Sigmoid colon (tissue), 7 donors: ENCODE measurements at places on chromosomes 4 and X. TPM values are rescaled to one million over a fixed set of nuclear protein-coding genes. Genes with fewer than 3 reads are reported as not detected.
A peak's percentile ranks its signal among the peaks of the same experiment; 100 is the strongest.

DNA sequence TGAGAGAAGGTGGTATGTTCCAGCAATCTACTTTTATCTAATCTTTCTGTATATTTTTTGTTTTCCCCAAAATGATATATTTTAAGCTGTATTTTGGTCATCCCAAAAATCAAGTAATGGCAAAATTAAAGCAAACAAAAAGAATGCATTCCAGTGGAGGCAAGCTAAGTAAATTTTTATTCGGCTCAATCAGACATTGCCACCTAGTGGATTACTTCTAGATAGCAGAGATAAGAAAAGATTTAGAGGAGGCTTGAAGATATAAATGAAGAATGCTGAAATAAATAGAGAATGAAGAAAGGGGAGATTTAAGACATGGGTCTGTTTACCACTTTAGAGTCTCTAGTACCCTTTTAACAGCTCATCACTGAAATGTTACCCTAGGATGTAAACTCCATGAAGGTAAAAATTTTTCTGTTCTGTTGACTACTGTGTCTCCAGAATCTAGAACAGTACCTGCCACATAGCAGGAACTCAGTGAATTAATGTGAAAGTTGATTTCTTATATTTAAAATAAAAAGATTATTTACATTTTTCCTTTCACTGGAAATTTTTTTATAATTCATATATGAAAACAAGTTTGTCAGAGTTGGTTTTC, 110.9 kb upstream of the ANK2 start:
- no peaks in the 10 kb centered on the region for H3K27me3 ChIP-seq
- DNase-seq, result no peak
- H3K27ac ChIP-seq, result no peak overlapping the region

DNA sequence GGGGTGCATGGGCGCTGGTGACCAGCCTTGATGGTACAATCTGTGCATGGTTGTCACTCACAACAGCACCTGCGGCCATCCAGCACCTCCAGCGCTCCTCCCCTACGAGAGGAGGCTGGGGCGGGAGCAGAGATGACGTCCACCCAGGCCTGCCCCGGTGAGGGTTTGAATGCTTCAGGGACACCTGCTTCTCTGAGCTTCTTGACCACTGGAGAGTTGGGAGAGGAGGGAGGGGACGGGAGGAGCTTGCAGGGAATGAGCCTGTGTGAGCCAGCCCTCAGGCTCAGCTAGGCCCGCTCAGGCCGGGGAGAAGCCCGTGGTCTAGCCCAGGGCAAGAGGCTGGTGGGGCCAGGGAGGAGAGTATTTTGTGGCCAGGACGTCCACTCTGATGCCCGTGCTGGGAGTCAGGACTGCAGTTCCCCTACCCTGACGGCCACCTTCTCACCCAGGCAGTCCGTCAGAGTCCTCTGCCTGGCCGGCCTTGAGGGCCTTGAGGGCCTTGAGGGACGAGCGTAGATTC, 59.2 kb downstream of the CPZ start:
- H3K4me1 ChIP-seq, result no peaks in the 10 kb centered on the region
- peak; percentile 36 for DNase-seq
- H3K36me3 ChIP-seq, result no peaks in the 10 kb centered on the region

DNA sequence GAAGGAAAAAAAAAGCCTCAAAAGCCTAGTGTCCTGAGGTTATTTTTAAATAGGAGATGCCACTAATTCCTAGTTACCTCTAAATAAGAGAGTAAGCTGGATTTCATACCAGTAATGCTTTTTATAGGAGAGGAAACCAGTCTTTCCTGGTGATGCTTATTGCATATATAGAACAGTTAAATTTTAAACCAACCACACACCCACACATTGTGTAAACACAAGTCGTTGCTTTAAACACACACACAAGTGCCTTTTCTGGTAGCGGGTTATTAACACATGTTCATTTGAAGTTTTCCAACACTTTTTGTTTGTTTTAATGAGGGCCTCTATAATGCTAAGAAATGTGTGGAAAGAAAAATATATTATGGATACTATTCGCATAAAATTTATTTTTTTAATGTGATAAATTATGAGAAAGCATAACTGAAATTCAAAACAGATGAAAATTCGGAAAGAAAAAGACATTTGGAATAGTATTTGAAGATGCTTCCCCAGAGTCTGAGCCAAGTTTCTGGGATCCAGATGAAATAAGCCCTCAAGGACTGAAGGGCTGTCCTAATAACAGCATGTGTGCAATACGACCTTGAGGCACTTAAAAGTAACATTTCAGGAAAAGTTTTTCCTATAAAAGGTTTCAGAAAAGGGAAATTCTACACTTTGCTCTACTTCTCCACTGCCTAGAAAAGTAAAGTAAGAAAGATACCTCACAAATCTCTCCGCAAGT, 2.0 kb downstream of the ANTXR2 start:
- H3K36me3 ChIP-seq, result peaks cover 6% of the 10 kb centered on the region
- H3K27ac ChIP-seq, result peak overlapping the region; percentile 97
- peak overlapping the region; percentile 95 for H3K4me3 ChIP-seq
- no peaks in the 10 kb centered on the region for H3K27me3 ChIP-seq

REST gene
- polyA plus RNA-seq, result 4.8 TPM

GRCh38 chrX:133033010-133033409, 63.9 kb downstream of the USP26 start:
- H3K4me1 ChIP-seq, result no peaks in the 10 kb centered on the region
- H3K36me3 ChIP-seq, result no peaks in the 10 kb centered on the region
- no peak overlapping the region for H3K4me3 ChIP-seq
- no peaks in the 10 kb centered on the region for H3K27me3 ChIP-seq
- no peak for DNase-seq

DNA sequence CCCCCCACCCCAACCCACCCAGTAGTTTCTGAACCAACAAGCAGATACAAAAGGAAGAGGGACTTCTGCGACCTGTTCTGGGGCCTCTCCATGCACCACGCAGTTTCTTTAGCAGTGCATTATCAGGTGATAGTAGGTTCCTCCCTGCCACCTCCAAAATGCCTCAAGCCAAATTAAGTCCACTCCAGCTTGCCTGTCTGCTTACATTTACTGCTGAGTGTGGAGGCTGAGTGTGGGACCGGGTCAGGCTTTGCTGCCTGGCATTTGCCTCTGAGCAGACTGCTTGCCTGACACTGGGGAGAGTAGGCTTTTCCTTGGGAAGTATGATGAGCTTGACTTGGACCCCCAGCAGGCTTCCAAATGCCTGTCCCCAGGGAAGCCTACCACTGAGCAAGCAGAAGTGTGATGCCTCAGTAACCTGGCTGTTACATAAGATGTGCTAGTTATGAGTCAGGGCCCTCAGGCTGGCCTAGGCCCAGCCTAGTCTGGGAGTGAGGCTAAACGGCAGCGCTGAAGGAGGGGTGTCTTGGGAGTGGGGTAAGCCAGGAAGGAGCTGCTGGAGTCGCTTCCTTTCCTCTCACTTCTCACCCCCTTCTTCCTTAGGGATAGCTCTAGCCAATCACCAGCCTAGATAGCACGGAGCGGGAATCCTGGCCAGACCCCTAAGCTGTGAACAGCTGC, 9.0 kb downstream of the TSC22D3 start:
- peak overlapping the region; percentile 61 for H3K27ac ChIP-seq
- no peak overlapping the region for H3K4me3 ChIP-seq
- H3K27me3 ChIP-seq, result no peaks in the 10 kb centered on the region
- peaks cover 11% of the 10 kb centered on the region for H3K4me1 ChIP-seq
- peak; percentile 88 for DNase-seq

DNA sequence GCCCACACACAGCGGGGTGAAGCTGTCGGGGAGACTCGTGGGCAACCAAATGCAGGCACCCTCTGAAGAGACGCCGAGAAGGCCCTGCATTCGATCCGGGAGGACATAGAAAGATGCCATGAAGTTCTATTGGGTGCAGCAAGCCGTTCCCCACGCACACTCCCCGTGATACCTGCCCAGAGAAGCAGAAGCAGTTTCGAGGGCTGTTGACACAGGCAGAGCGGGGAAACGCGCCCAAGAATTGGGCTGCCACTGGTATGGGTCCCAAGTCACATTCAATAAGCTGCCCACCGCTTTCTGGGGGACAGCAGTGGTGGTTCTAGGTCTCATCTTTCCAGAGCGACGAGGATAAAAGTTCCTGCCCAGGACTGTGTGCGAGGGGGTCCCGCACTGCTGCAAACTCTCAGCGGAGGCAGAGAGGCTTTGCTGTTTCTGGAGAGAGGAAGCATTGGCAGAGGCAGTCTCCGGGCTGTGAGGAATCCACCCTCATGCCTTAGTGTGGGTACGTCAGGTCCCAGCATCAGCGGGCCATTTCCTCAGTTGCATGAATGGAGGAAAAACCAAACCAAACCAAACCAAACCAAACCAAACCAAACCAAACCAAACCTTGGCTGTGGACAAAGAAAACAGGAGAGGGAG, 10.1 kb downstream of the PITX2 start:
- no peak overlapping the region for H3K4me3 ChIP-seq
- H3K27ac ChIP-seq, result no peak overlapping the region
- no peak for DNase-seq
- no peaks in the 10 kb centered on the region for H3K4me1 ChIP-seq
- H3K36me3 ChIP-seq, result no peaks in the 10 kb centered on the region

RBMXL3 gene
- polyA plus RNA-seq, result not detected

DNA sequence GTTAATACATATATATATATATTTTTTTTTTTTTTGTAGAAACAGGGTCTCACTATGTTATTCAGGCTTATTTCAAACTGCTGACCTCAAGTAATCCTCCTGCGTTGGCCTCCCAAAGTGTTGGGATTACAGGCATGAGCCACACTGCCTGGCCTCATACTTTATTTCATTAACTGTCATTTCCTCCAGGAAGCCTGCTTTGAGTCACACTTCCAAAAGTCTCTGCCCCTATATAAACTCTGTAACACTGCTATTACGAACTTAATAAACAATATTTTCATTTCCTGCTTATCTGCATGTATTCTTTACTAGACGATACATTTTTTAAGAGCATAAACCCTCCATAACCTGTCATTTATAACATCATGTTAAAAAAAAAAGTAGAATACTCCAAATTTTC, 167.2 kb downstream of the WDFY3 start:
- H3K27me3 ChIP-seq, result no peaks in the 10 kb centered on the region
- no peak for DNase-seq
- no peak overlapping the region for H3K4me3 ChIP-seq

DNA sequence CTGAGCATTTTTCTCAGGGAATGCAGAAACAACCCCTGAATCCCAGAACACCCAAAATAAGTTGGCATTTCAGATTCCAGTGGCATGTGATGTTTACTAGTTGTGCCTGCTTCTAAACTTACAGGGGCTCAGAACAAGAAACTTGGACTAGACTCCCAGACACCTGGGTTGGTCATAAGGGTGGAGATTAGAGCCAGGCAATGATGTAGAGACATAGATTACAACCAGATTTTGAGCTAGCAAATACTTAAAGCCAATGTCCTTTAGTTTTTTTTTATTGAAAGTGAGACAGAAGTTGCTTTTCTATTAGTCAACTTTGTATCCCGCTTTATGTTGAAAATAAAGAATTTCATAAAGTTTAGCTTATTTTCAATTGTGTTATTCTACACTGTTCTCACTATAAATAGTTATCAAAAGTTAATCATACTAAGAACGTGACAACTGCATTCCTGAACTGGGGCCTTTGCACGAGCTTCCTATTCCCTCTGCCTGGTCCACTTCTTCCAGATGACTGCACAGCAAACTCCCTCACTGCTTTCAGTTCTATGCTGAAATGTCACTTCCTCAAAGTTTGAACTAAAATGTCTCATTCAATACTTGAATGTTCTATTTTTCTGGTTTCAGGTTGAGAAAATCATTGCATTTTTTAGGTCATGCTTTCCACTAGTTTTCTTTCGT, 224.7 kb upstream of the PPP1R2C start:
- no peaks in the 10 kb centered on the region for H3K27me3 ChIP-seq
- H3K36me3 ChIP-seq, result no peaks in the 10 kb centered on the region
- H3K27ac ChIP-seq, result no peak overlapping the region
- no peak overlapping the region for H3K4me3 ChIP-seq
- H3K4me1 ChIP-seq, result no peaks in the 10 kb centered on the region

BEND4 gene
- polyA plus RNA-seq, result not detected

GRCh38 chr4:133131829-133132460, 17.1 kb upstream of the PCDH10 start:
- H3K4me3 ChIP-seq, result no peak overlapping the region
- no peak for DNase-seq
- no peaks in the 10 kb centered on the region for H3K27me3 ChIP-seq
- H3K36me3 ChIP-seq, result no peaks in the 10 kb centered on the region

MANBA gene
- polyA plus RNA-seq, result 8.4 TPM

DNA sequence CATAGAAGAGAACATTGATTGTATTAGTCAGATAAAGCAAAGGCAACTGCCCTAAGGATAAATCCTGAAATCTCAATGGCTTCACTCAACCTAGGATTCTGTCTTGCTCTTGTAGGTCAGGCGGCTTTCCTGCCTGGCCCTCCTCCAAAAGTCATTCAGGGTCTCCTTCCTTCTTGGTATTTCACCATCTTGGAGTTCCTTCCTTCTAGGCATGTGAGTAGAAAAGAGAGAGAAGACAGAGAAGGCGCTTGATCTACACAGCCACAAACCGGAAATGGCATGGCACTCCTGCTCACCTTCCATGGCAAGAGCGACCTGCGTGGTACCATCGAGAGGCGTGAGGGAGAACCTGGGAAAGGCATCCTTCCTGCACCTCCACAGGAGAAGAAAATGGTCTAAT, 45.3 kb upstream of the HELT start:
- H3K27me3 ChIP-seq, result peaks cover 3% of the 10 kb centered on the region
- H3K36me3 ChIP-seq, result no peaks in the 10 kb centered on the region
- H3K4me1 ChIP-seq, result no peaks in the 10 kb centered on the region
- no peak for DNase-seq

DNA sequence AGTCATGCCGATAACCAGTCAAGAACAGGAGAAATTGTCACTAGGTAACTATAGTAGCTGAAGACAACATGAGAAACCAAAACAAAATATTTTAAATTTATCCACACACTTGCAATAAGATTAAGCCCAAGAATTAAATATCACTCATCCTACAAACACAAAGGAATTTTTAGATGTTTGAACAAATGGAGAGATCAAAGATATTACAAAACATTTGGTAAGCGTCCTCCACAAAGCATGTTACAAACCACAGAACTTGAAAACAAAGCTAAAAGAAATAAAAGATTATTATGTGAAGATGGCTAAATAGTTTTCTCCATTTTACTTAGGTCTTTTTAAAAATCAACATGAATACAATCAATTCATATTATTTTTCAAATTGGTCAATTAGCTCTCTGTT, 631.9 kb upstream of the INTU start:
- no peak for DNase-seq
- no peaks in the 10 kb centered on the region for H3K4me1 ChIP-seq
- H3K4me3 ChIP-seq, result no peak overlapping the region
- no peak overlapping the region for H3K27ac ChIP-seq
- H3K36me3 ChIP-seq, result no peaks in the 10 kb centered on the region
- H3K27me3 ChIP-seq, result no peaks in the 10 kb centered on the region
